HS-5 (cell line): ENCODE measurements at places on chromosomes 2 and 18.
A peak's percentile ranks its signal among the peaks of the same experiment; 100 is the strongest.

DNA sequence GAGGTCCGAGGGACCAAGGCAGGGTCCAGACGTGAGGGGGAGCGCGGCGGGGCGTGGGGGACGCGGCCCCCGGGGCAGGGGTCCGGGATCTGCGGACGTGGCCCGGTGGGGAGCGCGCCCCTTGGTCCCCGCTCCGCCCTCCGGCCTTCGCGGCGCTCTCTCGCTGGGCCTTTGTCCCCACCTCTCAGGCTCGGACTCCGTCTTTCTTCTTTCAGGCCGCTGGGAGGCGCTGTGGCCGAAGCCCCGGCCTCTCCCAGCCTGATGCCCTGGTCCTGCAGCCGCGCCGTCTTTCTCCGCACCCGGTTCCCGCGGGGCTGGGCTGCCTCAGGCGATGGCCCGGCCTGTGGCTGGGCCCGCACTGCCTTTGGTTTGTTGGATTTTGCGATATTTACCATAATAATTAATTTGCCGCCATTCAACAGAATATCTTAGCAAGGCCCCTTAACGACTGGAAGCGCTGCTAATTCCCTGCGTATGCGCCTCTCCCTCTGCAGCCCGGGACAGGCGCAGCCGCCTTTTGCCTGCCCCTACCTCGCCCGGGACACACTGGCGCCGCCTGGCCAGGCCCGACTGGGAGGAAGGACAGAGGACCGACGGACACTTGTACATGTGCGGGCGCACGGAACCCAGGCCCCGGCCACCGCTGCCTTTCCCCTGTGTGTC, 10.8 kb downstream of the SIX3 start:
- DNase-seq, result no peak

DNA sequence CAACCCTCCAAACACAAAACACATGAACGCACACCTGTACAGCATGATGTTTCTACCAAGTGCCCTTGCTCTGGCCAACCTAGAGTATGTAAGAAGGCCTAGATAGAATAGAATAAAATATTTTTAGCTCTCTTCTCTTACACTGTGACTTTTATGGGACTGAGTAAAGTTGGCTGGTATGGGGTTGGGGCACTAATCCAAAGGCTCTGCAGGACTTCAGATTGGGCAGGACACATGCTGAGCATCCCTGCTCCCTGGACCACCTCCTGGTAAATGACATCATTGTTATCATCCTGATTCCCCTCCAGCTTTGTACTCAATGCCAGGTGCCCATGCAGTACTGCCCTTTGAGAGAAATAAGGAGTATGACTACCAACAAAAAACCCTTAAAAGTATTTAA, 322.2 kb downstream of the SLC8A1 start:
- DNase-seq, result no peak

DNA sequence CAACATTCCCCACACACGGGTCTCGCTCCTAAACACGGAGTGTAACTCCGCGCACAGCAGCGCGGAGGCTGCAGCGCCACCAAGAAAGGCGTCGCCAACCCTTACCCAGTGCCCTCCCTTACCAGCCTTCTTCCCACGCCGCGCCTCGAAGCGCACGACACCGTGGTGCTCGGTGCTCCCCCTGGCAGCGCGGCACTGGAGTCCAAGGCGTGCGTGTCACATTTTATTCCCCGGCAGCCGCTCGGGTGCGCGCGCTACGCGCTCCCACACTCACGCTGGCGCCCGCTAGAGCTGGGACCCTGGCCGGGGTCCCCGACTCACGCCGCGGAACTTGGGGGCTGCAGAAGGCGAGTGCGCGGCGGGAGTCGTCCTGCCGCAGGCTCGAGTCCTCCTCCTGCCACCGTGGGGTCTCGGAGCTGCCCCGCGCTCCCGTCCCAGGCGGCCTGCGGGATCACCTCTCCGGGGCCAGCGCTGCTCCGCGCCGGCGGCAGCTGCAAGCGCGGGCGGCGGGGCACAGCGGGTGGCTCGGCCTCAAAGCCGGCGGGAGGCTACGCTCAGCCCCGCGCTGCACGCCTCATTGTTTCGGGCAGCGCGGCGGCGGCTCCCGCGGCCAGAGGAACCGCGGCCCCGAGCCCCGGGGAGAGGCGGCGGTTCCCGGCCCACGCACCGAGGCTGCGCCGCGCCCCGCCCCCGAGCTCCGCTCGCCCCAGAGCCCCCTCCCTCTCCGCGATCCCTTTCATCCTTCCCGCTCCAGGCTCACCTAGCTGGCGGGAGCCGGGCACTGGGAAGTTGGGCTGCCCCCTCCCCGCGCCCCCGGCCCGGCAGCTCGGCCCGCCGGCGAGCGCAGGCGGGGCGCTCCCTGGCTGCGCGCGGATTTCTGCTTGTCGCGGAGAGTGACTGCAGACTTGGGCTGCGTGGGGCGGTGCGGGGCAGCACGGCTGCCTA, at the start of gene ST6GAL2:
Gene ST6GAL2 (minus strand): TSS at position 197 of the 945 bp plus-strand sequence. CDS start 42,190 bp downstream, outside the sequence.
- DNase-seq, result no peak

- DNase-seq, result no peak
Observed at GRCh38 chr2:239715606-239716005, 309.5 kb downstream of the NDUFA10 start.

DNA sequence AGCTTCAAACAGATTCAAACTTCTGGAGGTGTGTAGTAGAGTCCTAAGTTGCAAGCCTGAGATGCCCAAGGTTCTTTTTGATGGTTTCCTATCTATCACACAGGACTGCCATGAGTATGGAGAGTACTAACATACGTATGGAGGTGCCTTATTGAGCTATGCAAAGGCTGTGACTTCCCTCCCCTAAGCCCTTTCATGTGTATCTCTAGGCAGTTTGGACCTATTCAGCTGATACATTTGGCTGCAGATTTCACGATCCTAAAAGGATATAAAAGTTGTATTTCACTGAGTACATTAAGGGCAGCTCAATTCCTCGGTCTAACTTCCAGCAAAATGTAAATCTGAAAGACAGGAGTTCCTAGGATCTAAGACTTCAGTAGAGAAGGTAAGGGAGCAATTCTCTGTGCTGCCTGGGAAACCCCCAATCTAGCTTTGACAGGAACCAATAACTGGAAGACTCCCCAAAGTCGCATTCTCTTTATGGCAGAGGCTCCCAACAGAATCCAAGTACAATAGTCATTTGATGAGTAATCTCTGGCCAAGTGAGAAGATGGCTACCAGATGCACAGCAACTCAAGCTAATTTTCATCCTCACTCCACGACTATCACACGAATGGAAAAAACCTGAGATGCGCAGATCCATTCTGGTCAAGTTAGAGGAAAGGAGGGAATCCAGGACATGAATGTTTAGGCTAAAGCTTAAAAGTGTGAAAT, 83.8 kb downstream of the ATL2 start:
- DNase-seq, result no peak

- no peak for DNase-seq
Observed at GRCh38 chr2:38187541-38188011, 111.6 kb upstream of the CYP1B1 start.

DNA sequence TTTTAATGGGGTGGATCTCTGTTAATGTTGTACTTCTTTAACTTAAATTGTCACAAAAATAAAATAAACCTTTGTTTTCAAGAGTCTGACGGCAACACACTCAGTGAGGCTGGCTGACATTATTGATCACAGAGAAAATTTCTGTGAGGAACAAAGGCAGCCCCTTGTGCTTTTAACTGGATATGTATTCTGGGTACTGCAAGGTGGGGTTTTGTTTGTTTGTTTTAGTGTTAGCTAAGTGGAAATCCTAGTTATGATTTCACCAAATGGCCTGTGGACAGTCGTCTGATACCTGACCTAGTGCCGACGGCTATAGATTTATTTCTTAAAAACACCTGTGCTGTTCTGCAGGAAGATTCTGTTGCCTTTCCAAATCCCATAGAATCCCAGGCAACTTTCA, 1329.5 kb upstream of the ZEB2 start:
- DNase-seq, result no peak

DNA sequence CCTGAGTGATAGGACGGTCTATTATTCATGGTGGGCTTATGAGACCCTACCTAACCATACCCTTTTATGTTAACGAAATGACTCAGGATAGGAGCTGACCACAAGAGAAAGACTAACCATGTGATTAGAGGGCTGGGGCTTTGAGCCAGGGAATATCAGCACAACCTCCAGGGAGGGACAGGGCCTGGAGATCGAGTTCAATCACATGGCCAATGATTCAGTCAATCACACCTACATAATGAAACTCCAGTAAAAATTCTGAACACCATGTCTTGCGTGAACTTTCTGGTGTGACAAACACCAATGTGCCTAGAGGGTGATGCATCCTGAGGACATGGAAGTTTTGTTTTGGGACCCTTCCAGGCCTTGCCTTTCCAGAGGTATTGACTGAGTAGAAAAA, 2.2 kb upstream of the TEX51 start:
- DNase-seq, result no peak

- DNase-seq, result no peak
Observed at GRCh38 chr18:39019989-39020388, 1454.4 kb upstream of the CELF4 start.

- no peak for DNase-seq
Observed at GRCh38 chr2:126902152-126902835, 3.6 kb downstream of the TEX51 start.

DNA sequence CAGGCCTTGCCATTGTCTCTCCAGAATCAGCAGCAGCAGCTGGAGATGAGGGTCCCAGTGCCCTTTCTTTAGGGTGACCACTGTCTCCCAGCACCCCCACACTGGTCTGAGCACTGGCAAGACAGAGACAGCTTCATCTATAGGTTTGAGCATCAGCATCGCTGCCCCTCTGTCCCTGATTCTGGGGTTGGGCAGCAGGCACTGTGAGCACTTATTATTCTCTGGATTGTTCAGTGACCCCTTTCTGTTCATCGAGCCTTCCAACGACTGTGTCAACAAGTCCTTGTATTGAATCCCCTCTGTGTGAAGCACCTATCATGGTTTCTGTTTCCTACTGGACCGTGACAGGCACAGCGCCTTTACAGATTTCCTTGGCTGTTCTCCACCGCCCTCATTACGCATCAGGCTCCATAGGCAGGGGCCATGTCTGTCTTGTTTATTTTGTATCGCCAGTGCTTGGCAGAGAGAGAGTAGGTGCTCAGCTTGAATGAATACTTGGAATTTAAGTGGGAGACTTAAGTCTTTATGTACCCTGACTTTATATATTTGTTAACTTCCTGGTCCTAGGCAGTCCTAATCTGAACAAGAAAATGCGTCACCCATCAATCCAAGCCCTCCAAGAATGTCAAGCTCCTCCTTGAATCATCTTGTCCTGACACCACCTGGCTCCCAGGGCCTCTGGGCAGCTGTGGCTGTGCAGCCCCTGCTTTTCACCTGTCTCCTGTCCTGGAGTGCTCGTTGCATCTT, 11.4 kb downstream of the MALL start:
- DNase-seq, result no peak

DNA sequence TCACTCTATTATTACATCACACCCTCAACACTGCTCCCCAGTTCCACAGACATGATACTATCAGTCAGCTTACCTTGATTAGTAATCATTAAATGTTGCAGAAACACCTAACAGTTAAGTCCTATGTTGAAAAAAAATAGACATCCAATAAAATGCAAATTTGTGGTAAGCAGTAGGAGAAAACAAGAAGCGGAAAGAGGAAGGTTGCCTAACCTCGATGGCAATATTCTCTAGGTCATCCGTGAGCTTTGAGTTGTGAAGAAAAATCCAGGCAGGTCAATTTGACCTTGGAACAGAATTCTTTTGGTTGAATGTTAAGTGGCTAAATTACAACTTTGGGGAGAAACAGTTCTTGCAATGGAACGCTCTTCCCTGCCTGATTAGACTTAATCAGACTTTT, 264.4 kb downstream of the AFF3 start:
- no peak for DNase-seq

GRCh38 chr2:105712981-105713596, 31.6 kb upstream of the NCK2 start:
- DNase-seq, result peak; percentile 79

DNA sequence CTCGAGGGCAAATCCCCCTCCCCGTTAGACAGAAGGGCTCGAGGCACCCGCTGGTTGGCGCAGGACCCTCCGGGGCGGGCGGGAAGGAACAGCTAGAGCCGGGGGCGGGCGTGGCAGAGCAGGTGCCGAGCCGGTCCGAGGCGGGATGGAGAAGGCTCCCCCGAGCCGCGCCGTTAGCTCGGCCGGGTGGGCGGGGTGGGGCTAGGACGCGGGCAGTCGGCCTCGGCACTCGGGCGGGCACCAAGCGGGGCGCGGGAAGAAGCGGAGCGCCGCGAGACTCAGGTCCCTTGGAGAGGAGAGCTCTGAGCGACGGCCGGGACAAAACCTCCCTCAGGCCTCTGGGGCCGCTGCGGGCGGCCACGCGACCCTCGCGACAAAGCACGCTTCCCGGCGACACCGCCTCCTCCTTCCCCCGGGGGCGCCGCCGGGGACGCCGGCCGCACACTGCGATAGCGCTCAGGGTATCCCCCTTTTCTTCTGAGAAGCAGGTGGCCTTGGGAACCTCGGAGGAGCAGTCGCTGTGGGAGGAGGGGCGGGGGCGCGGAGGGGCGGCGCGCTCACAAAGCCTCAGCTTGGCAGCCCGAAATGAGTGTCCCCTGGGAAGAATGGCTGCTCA, 721 bp downstream of the FHOD3 start:
- no peak for DNase-seq

DNA sequence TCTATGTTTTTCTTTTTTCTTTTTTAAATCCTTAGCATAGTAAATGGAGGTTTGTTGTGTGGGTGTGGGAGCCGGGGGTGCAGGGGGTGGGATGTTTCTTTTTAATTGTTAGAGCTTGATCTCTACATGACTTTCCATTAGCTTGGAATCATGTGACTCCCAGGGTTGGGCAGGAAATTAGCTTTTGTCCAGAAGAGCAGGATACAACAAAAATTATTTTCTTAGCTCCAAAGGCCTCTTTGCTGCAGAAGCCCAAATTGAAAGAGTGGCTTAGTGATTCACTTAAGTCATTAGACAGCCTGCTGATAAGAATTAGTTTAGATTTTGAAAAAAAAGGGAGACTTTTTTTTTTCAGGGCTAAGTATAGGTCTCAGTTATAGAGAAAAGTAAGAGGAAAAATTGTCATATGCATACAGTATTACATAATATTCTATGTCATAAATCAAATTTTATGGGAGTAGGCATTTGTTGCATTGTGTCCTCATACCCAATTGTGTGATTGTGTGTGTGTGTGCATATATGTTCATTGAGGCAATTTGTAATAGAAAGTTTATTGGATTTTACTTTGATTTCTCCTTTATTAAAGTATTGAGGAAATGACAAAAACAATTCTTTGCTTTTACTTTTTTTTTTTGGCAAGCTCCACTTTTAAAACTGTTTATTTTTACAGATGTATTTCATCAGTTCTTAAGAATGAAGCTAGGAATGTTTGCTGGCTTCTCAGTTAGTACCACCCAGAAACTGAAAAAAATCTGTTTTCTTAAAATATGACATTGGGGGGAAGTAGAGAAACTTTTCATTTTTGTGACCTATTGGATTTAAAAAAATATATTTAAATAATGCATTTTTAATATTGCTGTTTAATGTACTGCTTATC, 47.4 kb downstream of the TSPYL6 start:
- DNase-seq, result peak; percentile 44

GRCh38 chr2:215556979-215557378, 121.1 kb upstream of the FN1 start:
- DNase-seq, result no peak
